ENCODE measurements at places on chromosomes 4 and X.
A peak's percentile ranks its signal among the peaks of the same experiment; 100 is the strongest.

GRCh38 chr4:118784776-118785175, 51.1 kb downstream of the SEC24D start:
- DNase-seq = no peak

DNA sequence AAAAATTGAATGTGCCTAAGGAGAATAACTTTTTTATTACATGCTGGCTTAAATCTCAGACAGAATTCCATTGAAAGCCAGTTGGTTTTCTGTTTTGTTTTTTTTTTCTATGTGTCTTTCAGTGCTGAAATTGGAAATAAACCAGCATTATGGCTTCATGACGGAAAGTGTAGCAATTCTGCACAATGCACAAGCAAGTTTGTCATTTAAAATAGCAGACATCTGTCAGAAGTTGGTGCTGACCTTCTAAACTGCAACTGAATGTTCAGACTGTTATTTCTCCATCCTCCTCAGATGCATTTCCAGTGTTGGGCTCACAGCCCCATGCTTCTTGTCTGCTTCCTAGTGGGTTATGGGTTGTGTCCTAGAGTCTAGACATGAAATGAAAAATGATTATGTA, 107.2 kb upstream of the LIMCH1 start:
- no peak for DNase-seq

GRCh38 chr4:149584722-149585121, 230.9 kb downstream of the IQCM start:
- DNase-seq = peak; percentile 23

DNA sequence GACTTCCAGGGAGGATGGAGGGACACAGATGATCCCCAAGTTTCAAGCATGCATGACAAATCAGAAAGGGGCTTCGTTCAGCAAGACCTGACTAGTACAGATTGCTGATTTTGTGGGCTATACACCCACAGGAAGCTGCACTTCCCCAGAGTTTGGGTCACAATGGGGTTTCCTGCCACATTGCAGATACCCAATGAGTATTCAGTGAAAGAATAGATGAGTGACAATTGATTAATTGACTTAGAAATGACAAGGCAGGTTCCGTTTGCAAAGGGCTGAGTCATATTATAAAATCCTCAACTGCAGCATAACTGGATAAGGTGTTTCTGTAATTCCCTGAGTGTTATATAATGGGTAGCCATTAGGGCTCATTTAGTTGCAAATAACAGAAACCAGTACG, 146.6 kb upstream of the TBL1X start:
- no peak for DNase-seq

GRCh38 chrX:13489454-13489853, 79.9 kb upstream of the EGFL6 start:
- DNase-seq = no peak

DNA sequence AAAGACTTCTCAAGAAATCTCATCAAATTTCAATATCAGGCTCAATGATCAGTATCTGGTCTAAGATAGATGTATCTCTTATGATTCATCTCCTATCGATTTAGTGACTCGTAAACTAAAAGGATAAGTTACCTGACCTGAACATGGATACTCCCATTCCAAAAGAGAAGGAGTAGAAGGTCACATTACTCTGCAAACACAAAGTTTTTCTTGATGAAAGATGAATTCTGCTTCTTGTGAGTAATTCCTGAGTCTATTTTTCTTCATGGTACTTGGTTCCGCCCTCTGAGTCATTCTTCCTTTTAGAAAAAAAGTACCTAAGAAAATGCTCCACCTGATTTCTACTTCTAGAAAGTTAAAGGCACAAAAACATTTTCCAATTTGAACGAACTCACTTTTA, 223.1 kb upstream of the SLIT2 start:
- no peak for DNase-seq

GRCh38 chr4:79227860-79228259, 98.0 kb downstream of the NAA11 start:
- no peak for DNase-seq

DNA sequence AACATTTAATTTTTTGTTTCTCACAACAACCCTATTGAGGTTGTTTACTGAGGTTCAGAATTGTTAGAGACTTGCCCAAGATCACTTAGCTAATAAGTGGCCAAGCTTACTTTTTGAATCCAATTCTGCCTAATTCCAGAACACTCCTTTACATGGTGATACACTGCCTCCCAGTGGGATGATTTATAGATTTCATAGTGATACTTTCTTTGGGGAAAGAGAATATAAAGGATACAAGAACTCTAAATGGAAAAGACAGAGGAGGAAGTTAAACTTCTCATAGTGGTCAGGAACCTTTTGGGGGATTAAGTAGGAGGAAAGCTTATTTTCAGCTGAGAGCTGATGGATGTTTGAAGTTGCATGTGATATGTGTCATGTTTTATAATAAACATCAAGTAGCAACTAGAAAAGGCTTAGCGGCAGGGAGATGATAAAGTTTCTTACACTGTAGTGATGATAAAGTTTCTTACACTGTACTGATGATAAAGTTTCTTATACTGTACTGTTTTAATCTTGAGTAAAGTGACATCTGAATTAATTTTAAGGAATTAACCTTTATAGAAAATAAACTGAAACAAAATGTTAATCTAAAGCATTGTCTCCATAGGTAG, 15.3 kb downstream of the STAG2 start:
- DNase-seq = no peak

DNA sequence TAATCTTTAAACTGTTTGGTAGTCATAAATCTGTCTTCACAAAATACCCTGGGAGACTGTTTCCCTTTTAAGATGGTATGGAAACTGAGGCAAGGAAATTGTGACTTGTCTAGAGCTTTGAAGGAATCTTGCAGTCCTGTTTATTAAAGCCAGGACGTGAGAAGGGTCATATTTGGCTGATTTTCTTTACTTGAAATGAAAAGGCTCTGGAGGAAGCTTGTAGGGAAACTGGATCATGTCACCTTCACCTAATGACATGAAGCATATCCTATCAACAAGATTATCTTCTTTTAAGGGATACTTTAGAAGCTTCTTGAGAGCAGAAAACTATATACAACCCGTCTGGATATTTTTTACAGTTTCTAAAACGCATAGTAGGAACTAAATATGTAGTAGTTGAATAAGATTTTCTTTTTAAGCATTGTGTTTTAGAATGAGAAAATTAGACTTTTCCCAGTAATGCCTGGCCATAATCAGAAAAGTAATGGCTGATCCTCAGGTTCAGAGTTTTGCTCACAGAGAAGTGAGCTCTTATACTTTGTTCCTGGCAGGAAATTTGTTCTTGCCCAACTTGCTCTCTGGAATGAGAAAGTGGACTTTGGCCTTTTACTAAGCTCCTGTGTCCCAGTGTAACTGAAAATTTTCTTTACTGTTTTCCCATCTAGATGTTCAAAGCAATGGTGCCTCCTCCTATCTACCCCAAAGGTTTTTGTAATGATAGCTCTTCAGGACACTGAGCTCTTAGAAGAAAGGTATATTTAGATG, 136.8 kb upstream of the AFF2 start:
- no peak for DNase-seq

DNA sequence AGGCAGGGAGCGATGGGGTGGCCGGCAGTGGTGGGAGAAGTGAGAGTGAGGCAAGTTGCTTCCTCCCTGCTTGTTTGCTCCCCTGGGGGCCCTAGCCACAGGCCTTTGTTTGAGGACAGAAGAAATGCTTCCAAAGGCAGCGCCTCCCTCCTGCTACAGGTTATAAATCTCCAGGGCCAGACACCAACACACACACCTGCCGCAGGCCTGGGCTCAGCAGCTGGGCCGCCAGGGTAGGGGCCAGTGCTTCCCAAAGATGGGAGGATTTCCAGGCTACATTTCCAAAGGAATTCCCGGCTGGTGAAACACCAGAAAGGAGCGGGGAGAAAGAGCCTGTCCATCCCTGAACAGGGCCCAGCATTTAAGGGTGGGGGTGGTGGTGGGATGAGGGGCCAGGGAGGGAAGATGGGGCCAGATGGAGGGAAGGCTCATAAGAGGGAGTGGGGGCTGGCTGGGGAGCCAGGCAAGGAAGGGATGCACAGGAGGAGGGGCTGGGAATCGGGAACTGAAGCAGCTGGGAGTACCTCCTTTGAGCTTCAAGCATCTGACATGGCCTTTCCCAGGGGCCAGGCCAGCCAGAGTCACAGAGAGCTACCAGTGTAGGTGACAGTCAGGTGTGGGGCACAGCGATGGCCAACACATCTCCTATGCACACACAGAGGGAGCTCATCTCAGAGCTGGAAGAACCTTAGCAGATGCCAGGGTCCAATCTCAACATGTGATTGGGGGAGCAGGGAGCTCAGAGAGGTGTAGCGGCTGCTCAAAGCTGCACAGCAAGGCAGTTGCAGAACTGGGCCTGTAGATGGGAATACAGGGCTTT, 143.9 kb downstream of the PJA1 start:
- DNase-seq = no peak

DNA sequence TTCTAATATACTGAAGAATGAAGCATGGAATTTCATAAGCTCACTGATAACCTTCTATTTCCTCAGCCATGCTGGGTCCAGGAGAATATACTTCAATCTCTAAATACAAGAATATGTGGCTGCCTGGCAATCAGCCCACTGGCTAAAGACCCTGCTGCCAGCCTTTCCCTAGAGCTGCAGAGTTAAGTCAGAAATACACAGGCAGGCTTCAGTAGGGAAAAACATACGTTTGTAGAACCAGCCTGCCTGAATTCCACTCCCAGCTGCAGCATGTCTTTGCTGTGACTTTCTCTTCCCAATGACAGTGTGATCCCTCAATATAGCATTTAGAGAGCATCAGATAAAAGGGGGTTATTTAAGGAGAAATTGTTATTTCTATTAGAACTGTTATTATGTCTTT, 289.1 kb downstream of the PCDH19 start:
- DNase-seq = no peak

- DNase-seq = no peak
Observed at GRCh38 chr4:104128031-104128849, 366.5 kb downstream of the CXXC4 start.

DNA sequence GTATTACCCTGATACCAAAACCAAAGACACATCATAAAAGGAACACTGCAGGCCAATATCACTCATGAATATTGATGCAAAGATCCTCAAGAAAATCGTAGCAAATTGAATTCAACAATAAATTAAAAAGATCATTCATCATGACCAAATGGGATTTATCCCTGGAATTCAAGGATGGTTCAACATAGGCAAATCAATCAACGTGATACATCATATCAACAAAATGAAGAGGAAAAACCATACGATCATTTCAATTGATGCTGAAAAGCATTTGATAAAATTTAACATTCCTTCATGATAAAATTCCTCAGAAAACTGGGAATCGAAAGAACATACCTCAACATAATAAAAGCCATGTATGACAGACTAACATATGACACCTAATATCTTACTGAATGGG, 52.7 kb upstream of the STARD8 start:
- DNase-seq = no peak

DNA sequence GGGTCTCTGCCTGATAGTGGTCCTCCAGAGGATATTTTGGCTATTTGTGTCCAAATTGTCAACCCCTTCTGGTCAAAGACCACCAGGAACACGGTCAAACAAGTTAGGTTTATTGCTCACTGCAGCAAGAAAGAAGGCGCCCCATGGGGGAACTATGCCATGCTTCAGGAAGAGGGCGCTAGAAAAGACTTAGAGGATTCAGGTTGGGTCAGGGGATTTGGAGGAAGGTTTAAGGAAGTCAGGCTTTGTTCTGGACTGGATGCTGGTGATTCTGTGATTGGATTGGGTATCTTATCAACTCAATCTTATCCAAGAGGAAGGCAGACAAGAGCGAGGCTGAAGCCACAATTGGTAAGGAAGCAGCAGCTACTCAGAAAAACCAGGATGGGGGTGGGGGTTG, 14.3 kb upstream of the ELF4 start:
- no peak for DNase-seq

DNA sequence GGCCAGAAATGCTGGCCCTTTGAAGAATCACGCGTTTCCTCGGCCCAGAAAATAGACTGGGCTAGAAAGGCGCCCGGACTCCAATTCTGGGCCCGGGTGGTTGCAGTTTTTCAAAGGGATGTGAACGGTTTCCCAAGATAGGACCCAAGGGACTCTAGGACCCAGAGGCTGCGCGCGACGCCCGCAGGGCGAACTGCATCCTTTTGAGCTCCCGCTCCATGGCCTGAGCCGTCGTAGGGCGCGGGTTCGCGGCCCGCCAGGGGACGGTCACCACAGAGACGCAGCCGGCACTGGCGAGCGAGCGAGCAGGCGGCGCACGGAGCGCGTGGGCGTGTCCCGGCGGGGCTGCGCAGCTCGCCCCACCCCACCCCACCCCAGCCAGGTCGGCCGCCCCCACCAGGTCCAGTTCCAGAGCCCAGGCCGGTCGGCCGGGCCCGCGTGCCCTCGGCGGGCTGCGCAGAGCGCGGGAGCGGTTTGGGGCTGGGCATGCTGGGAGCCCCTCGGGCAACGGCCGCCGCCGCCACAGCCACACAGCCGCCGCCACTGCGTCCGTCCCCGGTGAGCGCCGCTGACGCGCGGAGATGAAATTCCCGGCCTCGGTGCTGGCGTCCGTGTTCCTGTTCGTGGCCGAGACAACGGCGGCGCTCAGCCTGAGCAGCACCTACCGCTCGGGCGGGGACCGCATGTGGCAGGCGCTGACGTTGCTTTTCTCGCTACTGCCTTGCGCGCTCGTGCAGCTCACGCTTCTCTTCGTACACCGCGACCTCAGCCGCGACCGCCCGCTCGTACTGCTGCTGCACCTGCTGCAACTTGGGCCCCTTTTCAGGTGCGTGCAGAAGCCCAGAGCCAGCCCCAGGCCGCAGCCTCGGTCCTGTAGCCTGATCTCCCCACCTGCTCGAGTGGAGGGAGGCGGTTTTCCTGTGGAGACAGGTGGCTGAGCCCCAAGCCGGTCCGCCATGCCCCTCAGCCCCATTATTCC, at the start of gene XK:
XK (plus strand) TSS at position 411 of the 979 bp plus-strand sequence; CDS start at position 582, 171 bp downstream.
- DNase-seq = peak; percentile 50

- no peak for DNase-seq
Observed at GRCh38 chr4:62528874-62529273, 1328.7 kb downstream of the ADGRL3 start.

DNA sequence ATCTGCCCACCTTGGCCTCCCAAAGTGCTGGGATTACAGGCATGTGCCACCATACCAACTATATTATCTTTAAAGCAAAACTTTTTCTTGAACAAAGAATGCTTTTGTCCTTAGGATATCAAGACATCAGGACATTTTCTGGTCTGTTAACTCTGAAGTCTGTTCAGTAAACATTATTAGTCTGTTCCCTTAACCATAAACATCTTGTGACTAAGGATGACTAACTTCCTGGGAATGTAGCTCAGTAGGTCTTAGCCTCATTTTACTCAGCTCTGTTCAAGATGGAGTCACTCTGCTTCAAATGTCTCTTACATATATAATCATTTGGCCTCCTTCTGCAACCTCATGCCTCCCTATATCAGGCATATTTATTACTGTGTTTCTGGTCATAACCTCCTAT, 122.9 kb downstream of the UBE2NL start:
- no peak for DNase-seq

GRCh38 chrX:117196481-117196880, 733.7 kb upstream of the CT83 start:
- peak; percentile 5 for DNase-seq

GRCh38 chr4:150135134-150135772, 57.0 kb downstream of the DCLK2 start:
- DNase-seq = no peak

- no peak for DNase-seq
Observed at GRCh38 chr4:132709056-132709455, 440.0 kb upstream of the PCDH10 start.

- DNase-seq = no peak
Observed at GRCh38 chrX:72540318-72540717, 32.3 kb downstream of the HDAC8 start.

GRCh38 chrX:150512461-150512901, 55.9 kb upstream of the MTM1 start:
- DNase-seq = no peak
